Left lobe of liver (tissue), 2 donors: ENCODE measurements at places on chromosomes 1 and 21. TPM values are rescaled to one million over a fixed set of nuclear protein-coding genes. Genes with fewer than 3 reads are reported as not detected.

MARK1 gene
- total RNA-seq: 0.38 TPM

TNFRSF8 gene
- 0.18 TPM for total RNA-seq

ARHGAP30 gene
- 4.0 TPM for total RNA-seq

C1orf115 gene
- 49.9 TPM for total RNA-seq

KIF2C gene
- 0.73 TPM for total RNA-seq

RGS7 gene
- 0.18 TPM for total RNA-seq

CFAP45 gene
- not detected for total RNA-seq

LEMD1 gene
- not detected for total RNA-seq

LEFTY2 gene
- not detected for total RNA-seq

DYRK3 gene
- 4.4 TPM for total RNA-seq

ATP1A2 gene
- 0.45 TPM for total RNA-seq

ADORA1 gene
- total RNA-seq: 0.53 TPM

NEGR1 gene
- total RNA-seq: 0.20 TPM

CLEC20A gene
- not detected for total RNA-seq

AHCYL1 gene
- total RNA-seq: 59.9 TPM

CADM3 gene
- 0.20 TPM for total RNA-seq

RGS8 gene
- not detected for total RNA-seq

ADORA3 gene
- 3.0 TPM for total RNA-seq

ERG gene
- 4.0 TPM for total RNA-seq

CD84 gene
- 3.2 TPM for total RNA-seq

RGL1 gene
- 5.9 TPM for total RNA-seq

ZNF683 gene
- not detected for total RNA-seq
